ENCODE measurements at places on chromosomes 6 and 20. TPM values are rescaled to one million over a fixed set of nuclear protein-coding genes. Genes with fewer than 3 reads are reported as not detected.

DNA sequence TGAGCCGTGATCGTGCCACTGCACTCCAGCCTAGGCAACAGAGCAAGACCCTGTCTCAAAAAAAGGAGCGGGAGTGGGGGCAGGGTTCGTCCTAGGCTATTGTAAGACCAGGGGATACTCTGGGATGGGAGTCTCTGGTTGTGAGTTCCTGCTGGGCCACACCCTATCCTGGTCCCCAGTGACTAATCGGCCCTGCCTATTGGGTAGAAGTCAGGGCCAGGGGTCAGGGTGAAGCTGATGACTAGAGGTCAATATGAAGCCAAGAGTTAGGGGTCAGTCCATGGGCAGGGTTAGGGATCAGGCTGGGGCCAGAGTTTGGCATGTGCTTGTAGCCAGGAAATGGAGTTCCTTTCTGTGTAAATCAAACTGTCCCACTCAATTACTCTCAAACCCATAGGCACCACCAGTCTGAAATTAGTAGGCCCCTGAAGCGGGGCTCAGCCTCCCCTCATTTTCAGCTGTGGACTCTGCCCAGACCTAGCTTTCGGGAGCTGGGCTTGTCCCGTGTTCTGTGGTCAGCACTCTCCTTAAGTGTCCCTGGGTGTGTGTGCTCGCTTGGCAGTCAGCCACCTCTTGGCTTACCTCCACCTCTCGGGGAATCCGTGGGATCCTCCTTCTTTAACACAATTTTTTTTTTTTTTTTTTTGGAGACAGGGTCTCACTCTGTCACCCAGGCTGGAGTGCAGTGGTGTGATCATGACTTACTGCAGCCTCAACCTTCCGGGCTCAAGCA lies 1.8 kb downstream of the HSPA12B start:
- H3K27me3 ChIP-seq, result no peaks in the 10 kb centered on the region
- H3K27ac ChIP-seq, result no peak overlapping the region
- no peaks in the 10 kb centered on the region for H3K36me3 ChIP-seq
- DNase-seq, result no peak
- H3K4me1 ChIP-seq, result no peaks in the 10 kb centered on the region

GRM4 gene
- total RNA-seq, result 0.06 TPM

DHX35 gene
- total RNA-seq, result 29.3 TPM

- DNase-seq, result no peak
- H3K4me1 ChIP-seq, result 0 out of 2 replicates have a peak, but pooled peaks cover 3% of the 10 kb centered on the region
Measured at GRCh38 chr6:11097476-11097875, 3.8 kb downstream of the SMIM13 start.

GRCh38 chr6:11228935-11229654 lies 3.4 kb downstream of the NEDD9 start:
- no peak overlapping the region for H3K27ac ChIP-seq
- H3K36me3 ChIP-seq, result no peaks in the 10 kb centered on the region
- H3K4me3 ChIP-seq, result no peak overlapping the region
- DNase-seq, result no peak

- DNase-seq, result peak; percentile 98
- peaks cover 28% of the 10 kb centered on the region for H3K36me3 ChIP-seq
- H3K27ac ChIP-seq, result peak overlapping the region; percentile 91
- no peaks in the 10 kb centered on the region for H3K4me1 ChIP-seq
- peak overlapping the region; percentile 64 for H3K4me3 ChIP-seq
Measured at GRCh38 chr6:31619805-31620585, 520 bp upstream of the PRRC2A start.

ATXN1 gene
- total RNA-seq, result 6.0 TPM

DNA sequence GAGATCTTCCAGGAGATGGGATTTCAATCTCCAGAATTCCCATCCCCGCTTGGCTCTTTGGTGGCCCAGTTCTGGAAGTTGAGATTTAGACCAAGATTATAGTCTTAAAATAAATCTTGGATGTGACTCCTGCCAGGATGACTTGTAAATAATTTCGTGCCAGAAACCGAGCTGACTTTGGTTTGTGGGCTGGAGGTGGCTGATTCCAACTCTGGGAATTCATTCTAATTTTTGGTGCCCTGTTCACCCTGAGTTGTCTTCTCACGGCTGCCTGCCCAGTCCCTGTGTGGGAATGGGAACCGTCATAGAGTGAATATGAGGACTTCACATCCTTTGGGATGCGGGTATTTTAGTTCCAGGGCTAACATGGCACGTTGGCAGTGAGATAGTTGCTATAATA lies 64.8 kb downstream of the JARID2 start:
- no peaks in the 10 kb centered on the region for H3K27me3 ChIP-seq
- no peak for DNase-seq
- H3K4me3 ChIP-seq, result no peak overlapping the region
- H3K27ac ChIP-seq, result no peak overlapping the region
- H3K36me3 ChIP-seq, result no peaks in the 10 kb centered on the region
- peaks cover 5% of the 10 kb centered on the region for H3K4me1 ChIP-seq

CST5 gene
- total RNA-seq, result not detected

DNA sequence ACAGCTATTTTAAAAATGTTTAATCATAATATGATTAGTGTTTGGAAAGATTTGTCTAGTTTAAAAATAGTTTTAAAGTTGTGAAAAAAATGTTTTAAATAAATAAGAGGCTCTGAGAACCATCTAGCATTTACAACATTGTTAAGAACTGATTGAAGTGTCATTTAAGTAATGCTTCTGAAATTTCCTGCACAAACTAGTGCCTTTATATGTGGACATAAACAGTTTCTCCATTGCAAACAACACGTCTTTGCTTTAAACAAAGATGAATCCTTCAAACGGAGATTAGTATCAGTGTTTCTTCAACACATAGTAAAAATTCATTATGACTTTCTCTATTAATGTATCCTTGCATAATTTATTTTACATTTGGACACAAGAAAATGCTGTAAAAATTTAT lies 45.9 kb upstream of the ID4 start:
- no peak for DNase-seq
- no peaks in the 10 kb centered on the region for H3K4me1 ChIP-seq
- H3K27ac ChIP-seq, result no peak overlapping the region
- no peak overlapping the region for H3K4me3 ChIP-seq
- H3K27me3 ChIP-seq, result no peaks in the 10 kb centered on the region
